ENCODE measurements at places on chromosomes 4 and X.

- DNase-seq = no peak
Observed at GRCh38 chrX:95903490-95903889, 781.2 kb upstream of the DIAPH2 start.

GRCh38 chrX:71396576-71396975 is 30.4 kb downstream of the TAF1 start:
- no peak for DNase-seq

GRCh38 chr4:149835280-149835679 is 19.6 kb upstream of the IQCM start:
- no peak for DNase-seq

DNA sequence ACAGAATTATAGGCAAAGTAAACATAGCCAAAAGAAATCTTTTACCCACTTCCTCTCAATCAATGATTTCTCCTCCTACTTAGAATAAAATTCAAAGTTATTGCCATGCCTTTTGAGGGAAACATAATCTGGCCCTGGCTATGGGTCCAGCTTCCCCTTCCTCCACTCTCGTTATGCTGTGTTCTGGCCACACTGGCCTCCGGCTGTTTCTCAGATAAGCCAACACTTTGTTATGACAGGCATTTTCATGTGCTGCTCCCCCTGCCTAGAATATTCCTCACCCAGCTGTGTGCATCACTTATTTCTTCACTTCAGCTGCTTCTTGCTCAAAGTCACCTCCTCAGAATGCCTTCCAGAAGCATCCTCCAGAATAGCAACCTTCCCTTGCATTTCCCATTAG is 386.6 kb upstream of the AADAT start:
- no peak for DNase-seq

- no peak for DNase-seq
Observed at GRCh38 chrX:113929004-113929403, 654.9 kb upstream of the HTR2C start.

DNA sequence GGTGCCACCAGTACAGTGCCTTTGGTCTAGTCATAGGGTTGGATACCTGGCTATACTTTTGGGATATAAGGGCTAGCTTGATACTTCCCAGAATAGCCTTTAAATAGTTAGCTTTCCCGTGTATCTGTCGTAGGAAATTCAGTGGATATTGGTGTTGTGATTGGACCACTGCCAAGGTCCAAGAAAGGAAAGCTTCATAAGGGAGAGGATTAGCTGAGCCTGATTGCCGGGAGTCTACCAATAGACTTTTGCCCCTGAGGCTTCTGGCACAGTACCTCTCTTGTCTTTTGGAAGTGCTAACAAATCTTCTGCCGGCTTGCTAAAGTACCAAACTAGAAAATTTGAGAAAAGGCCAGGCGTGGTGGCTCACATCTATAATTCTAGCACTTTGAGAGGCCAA is 350.6 kb downstream of the CHIC1 start:
- no peak for DNase-seq

Measured in activated CD8-positive, alpha-beta memory T cell treated with anti-CD3 and anti-CD28 coated beads for 1 hour (primary cell).